ENCODE measurements at places on chromosomes 16 and 17.
A peak's percentile ranks its signal among the peaks of the same experiment; 100 is the strongest.

- no peak for DNase-seq
Observed at GRCh38 chr16:51067352-51067751, 83.7 kb downstream of the SALL1 start.

DNA sequence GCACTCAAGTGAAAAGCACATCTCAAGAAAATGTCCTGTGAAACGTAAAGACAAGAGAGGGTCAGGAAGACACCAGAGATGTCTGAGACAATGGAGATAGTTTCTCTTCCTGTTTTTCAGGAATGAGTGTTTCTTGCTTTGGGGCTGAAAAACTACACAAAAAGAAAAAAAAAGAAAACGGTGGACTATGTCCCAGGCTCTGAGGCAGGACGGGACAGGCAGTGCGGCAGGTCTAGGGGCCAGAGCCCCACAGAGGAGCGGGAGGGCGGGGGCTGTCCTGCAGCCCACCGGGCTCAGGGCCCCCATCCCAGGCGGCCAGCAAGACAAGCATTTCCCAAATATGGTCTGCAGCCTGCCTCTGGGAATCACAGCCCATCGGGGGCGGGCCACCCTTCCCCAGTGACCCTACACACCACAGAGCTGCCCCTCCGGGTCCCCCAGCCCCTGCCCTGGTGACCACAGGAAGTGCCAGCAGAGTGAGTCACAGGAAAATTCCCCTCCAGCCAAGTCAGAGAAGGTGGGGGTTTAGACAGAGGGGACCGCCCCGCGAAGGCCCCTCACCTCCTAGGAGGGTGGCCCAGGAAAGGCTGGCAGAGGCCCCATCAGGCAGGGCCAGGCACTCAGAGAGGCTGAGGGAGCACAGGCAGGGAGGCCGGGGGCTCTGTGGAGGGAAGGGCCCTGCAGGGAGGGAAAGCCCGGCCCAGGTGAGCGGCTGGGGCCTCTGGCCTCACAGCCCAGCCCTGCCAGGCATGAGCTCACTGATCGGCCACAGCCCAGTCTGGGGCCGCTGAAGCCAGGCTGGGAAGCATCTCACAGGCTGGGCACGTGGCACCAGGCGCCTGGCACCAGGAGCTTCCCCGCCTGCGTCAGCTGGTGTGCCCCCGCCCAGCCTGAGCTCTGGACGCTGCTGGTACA is 6.3 kb downstream of the BCAR1 start:
- DNase-seq, result peak; percentile 93

DNA sequence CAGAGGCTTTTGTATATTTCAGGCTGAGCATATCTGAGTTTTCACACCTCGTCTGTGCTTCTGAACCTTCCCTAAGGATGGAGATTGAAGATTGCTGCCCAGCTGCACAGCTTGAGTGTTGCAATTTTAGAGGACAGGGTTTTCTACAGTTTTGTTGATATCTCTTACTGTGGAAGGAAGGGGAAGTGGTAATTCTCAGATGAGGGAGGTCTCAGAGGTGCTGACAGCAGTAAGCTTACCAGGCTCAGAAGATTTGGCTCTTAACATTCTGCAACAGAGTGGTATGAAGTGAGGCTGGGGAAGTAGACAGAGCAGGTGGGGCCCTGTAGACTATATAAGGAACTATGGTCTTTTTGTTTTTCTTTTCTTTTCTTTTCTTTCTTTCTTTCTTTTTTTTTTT is 45.8 kb upstream of the ARHGAP17 start:
- no peak for DNase-seq

DNA sequence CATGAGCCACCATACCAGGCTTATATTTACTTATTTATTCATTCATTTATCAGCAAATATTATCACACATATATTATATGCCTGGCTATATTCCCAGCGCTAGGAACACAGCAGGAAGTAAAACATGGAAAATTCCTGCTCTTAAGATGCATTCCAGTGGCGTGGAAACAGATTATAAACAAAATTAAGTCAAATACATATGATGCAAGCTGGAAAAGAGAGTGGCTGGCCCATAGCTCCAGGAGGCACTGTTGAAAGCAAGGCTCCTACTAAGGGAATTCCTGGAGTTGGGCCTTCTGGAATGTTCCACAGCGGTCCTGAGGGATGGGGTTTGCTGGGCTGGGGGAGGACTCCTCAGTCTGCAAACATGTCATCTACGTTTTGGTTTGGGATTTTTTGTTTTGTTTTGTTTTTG is 18.4 kb downstream of the ADCY9 start:
- peak; percentile 39 for DNase-seq

Data from right hindlimb (tissue), 1 donor.